HEK293T (cell line): ENCODE measurements at places on chromosomes 11 and 22.

- DNase-seq, result no peak
Observed at GRCh38 chr22:49619301-49619700, 208.4 kb downstream of the BRD1 start.

DNA sequence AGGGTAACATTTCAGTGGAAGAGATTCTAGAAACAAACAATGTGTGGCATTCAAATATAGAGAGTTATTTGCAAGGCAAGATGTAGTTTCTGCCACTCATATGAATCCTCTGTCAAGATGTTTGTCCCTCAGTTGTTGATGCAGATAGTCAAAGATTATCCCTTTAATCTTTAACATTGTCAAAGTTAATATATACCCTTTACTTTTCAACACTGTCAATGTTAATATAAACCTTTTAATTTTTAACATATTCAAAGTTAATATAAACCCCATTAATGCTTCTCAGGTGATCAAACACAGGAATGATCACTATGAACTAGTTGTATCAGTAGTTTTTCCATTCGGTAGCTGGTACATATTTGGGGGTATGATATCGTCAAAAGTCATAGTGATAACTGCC lies 51.9 kb upstream of the PICALM start:
- no peak for DNase-seq

DNA sequence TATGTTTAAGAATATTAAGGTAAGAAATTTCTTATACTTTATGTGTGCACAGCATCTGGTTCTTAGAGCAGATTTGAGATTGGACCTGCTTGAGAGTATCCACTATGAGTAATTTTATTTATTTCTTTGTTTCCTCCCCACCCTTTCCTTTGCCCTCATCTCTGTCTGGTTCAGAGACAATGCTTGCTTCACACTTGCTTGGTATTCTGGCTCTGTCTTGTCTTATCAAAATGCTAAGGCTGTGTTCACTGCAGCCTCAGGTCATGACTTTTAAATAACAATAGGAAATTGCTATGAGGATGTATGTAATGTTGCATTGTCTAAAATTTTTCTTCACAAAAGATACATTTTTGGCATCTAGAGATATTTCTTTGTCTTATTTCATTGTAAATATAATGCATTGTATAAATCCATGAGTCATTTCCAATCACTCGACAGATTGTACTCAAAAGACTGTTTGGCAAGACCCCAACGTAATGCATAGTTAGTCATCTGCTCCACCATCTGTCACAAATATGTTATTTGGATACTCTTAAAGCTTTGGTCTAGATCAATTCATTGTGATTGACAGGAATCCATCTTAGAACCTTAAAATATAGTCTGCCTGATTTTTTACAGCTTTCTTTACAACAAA lies 395.7 kb downstream of the AASDHPPT start:
- no peak for DNase-seq

GRCh38 chr11:121257289-121257688 lies 35.3 kb upstream of the SC5D start:
- DNase-seq, result no peak

- no peak for DNase-seq
Observed at GRCh38 chr22:43152003-43152356, 621 bp downstream of the TSPO start.

DNA sequence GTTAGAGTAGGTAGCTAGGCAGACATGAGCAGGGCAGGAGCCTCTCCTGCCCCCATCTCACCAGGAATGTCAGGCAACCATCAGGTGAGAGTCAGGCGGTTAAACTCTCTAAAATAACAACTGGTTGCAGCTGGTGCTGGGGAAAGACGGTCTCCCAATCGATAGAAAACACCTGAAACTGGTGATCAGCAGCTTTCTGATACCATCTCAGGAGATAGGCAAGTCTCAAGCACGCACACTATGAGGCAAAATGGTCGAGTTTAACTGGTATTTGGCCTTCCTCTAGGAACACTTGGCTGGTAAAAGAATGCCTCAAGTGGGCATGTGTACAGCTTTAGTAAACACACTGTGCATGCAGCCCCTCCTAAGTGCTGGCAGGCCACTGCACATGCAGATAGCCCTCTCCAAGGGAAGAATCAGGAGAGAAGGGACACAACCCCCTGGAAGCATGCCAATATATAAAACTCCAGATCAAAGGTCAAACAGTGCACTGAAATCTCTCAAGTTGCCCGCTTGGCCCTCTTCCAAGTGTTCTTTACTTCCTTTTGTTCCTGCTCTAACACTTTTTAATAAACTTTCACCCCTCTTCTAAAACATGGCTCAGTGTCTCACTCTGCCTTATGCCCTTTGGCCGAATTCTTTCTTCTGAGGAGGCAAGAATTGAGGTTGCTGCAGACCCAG lies 88.7 kb downstream of the USP35 start:
- no peak for DNase-seq

DNA sequence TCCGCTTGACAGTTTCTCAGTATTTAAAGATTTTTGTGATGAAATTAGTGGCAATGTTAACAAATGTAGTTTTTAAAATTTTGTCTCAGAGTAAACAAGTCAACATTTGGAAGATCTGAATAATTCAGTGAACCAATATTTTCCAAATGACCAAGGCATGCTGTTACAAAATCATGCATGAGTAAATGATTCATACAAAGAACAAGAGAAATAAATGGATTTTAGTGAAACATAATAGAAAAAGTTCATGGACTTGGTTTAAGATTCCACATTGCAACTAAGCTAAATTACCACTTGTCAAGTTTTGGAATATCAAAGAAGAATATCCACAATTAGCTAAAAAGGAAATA lies 125.7 kb upstream of the SNX19 start:
- no peak for DNase-seq

DNA sequence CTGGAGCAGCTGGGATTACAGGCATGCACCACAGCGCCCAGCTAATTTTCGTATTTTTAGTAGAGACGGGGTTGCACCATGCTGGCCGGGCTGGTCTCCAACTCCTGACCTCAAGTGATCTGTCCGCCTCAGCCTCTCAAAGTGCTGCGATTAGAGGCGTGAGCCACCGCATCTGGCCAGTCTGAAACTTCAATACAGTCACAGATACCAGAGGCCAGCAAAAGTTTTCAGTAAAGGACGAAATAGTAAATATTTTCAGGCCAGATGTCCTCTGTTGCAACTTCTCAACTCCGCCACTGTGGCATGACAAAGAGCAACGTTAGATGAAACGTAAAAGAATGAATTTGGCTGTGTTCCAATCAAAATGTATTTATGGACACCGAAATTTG lies 403.6 kb downstream of the MN1 start:
- no peak for DNase-seq

DNA sequence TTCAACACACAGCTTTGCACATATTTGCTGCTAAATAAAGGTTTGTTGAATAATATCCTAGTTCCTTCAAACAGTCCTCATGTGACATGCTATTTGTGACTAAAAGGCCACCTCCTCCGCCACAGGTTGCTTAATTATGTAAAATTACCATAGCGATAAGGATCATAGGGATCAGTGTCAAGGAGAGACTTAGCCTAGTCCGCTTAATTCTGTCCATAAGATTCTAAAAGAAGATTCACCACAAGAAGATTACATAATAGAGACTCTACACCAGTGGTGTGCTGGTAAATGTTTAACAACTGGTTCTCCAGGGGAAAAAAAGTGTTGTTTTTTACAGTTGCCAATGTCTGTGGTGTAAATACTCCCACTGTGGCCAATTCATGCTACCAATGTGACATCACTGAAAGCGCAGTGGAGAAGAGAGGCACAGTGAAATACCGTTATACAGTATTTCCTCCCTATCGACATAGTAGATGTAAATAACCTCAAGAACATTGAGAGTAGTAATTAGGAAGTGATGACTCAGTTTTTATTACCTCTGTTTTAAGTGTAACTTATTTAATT lies 4.2 kb upstream of the CHRDL2 start:
- DNase-seq, result no peak
